Cardiac septum (tissue), 1 donor: ENCODE measurements at places on chromosomes 5 and 9. TPM values are rescaled to one million over a fixed set of nuclear protein-coding genes. Genes with fewer than 3 reads are reported as not detected.

GRCh38 chr9:126752376-126752775 lies 52.5 kb upstream of the ZBTB43 start:
- no peak for DNase-seq

GRCh38 chr5:154209591-154210081 lies 19.1 kb downstream of the GALNT10 start:
- no peak for DNase-seq

Gene TAF11L5
- not detected for total RNA-seq

- no peak for DNase-seq
Observed at GRCh38 chr9:129988607-129989361, 54.2 kb downstream of the FNBP1 start.

- no peak for DNase-seq
Observed at GRCh38 chr9:112487799-112488340, 1.2 kb downstream of the KIAA1958 start.

DNA sequence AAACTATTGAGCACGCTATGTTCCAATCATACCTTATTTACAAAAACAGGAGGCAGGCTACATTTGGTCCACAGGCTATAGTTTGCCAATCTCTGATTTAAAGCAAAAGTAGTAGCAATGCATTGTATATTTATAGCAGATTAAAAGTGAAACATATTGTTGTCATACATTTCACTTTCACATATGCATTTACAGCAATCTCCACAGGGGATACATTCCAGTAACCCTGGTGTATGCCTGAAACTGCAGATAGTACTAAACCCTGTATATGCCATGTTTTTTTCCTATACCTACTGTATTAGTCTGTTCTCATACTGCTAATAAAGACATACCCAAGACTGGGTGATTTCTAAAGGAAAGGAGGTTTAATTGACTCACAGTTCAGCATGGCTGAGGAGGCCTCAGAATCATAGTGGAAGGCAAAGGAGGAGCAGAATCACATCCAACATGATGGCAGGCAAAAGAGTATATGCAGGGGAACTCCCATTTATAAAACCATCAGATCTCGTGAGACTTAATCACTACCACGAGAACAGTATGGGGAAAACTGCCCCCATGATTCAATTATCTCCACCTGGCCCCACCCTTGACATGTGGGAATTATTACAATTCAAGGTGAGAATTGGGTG lies 5.9 kb upstream of the CSF1R start:
- no peak for DNase-seq

DNA sequence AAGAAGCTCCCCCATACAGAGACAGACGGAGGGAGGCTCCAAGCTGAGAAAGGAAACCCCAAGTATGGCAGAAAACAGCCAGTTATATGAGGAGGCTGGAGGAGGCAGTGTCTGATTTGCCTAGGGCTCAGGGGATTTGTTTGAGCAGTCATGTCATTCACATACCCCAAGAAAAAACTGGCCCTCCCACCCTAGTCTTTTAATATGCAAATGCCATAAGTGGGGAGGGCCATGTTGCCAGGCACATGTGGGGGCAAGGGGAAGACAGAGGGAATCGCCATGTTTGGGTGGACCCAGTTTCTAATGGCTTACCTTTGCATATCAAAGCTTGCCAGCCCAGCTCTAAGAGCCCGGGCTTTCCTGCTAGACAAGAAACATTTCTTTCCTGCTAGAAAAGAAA lies 1163.8 kb downstream of the TAF11L14 start:
- DNase-seq, result no peak

DNA sequence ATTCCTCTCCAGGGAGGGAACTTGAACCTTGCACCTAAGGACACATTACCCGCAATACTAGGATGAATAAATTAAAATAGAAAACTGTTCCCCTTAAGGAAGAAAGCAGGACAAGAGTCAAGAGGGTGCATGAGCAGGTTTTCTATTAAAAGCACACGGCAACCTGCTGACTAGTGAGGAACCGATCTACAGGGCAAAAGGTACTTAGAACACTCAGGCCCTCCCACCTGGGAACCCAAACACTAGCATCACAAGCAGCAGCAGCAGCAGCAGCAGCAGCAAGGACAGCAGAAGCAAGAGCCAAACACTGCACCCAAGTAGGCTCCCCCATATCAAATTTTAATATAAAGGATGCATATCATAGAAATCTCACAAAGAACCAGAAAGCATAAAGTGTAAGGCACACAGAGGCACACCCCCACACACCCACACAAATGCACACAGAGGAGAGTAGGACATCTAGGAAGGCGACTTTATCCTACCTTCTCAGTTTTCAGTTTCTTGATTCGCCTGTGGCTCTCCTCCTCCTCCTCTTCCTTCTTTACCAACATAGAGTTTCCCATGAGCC lies 2.8 kb downstream of the ZNF608 start:
- no peak for DNase-seq

DNA sequence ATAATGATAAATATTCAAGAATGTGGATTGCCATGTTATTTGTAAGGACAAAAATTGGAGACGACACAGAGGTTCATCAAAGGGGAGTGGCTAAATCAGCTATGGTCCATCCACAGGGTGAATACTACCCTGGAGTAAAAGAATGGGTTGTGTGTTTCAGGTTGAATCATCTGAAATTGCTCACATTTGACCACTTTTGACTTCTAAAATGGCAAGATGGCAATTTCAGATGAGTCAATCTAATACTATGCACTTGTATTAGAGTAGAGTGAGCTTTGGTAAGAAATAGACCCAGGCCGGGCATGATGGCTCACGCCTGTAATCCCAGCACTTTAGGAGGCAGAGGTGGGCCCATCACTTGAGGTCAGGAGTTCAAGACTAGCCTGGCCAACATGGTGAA lies 131.8 kb downstream of the GAPVD1 start:
- DNase-seq, result no peak

GRCh38 chr9:124020520-124021384 lies 9.2 kb downstream of the LHX2 start:
- DNase-seq, result no peak

DNA sequence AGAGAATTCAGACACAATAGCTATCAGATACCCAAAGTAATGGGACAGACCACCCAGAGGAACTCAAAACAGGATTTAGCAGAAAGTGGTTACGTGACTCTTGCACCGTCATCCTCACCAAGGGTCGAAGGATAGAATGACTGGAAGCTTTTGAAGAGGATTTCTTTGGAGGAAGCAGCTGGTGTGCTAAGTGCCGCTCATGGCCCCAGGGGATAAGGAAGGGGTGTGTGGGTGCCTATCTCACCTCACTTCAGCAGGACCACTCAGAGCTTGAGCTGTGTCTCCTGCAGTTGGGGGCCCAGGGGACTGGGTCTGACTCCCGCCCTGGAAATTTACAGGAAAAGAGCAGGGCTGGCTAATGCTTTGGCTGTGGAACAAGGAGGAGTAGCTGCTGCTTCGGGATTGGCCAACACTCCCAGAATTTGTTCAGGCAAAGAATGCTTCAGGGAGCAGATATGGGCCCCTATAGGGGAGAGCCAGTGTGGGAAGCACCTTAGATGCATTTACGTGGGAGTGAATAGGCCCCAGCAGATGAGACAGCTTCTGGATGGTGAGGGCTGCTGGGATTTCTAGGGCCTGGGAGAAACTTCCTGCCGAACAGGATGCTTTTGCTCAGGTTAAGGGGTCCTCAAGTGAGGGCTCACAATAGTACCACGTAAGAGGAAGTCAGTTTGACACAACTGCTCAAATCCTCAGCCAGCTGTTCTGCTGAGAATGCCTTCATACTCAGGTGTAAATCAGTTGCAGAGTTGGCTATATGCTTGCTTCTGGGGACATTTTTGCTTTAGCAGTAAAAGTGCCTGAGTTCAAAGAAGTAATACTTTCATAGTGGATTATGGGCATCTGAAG lies 29.1 kb upstream of the TOMM5 start:
- DNase-seq, result no peak

- DNase-seq, result no peak
Observed at GRCh38 chr9:35868933-35869332, 1.3 kb downstream of the OR13J1 start.

DNA sequence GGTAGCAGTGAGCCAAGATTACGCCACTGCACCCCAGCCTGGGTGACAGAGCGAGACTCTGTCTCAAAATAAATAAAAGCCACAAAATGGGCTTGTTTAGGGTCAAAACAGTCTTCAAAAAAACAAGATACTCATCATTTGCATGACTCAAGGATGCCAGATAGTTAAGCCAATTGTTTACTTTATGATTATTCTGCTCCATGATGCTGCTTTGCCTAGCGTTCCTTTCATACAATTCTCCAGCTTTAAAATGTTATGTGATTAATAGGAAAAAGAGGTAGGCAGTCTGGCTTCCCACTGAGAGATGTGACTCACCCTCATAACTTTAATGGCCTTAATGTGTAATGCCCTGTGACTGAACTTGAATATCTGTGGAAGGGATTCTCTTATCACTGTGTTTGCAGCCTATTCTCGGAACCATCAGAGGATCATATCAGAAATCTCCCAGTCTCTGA lies 364.6 kb upstream of the TRPC7 start:
- DNase-seq, result no peak

GRCh38 chr9:136725612-136726011 lies 13.2 kb downstream of the DIPK1B start:
- no peak for DNase-seq

- DNase-seq, result no peak
Observed at GRCh38 chr5:56498759-56499395, 265.7 kb upstream of the ANKRD55 start.

Gene GAPT
- 0.27 TPM for total RNA-seq

GRCh38 chr5:176734756-176735342 lies 75.5 kb upstream of the UNC5A start:
- no peak for DNase-seq

- no peak for DNase-seq
Observed at GRCh38 chr9:133968428-133968827, 23.7 kb downstream of the VAV2 start.

- DNase-seq, result no peak
Observed at GRCh38 chr5:167797933-167798332, 493.5 kb upstream of the WWC1 start.

DNA sequence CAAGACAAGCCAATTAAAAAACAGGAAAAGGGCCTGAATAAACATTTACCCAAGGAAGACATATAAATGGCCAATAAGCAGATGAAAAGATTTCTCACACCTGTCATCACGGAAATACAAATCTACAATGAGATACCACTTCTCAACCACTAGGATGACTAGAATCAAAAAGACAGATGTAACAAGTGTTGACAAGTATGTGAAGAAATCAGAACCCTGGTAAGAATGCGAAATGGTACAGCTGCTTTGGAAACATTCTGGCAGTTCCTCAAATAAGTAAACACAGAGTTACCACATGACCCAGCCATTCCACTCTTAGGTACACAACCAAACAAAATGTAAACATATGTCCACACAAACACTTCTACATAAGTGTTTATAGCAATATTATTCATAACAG lies 32.5 kb downstream of the LEAP2 start:
- no peak for DNase-seq

- DNase-seq, result no peak
Observed at GRCh38 chr5:129438322-129438721, 21.8 kb upstream of the ADAMTS19 start.

- DNase-seq, result no peak
Observed at GRCh38 chr9:92512622-92513021, 23.2 kb downstream of the ECM2 start.

GRCh38 chr9:93976081-93976480 lies 20.9 kb upstream of the BARX1 start:
- no peak for DNase-seq

GRCh38 chr5:116378007-116378776 lies 196.4 kb downstream of the SEMA6A start:
- no peak for DNase-seq

Gene GADD45G
- total RNA-seq, result 29.6 TPM

Gene OLFML2A
- total RNA-seq, result 46.4 TPM

Gene HACD4
- 0.65 TPM for total RNA-seq

Gene CCL27
- total RNA-seq, result not detected

DNA sequence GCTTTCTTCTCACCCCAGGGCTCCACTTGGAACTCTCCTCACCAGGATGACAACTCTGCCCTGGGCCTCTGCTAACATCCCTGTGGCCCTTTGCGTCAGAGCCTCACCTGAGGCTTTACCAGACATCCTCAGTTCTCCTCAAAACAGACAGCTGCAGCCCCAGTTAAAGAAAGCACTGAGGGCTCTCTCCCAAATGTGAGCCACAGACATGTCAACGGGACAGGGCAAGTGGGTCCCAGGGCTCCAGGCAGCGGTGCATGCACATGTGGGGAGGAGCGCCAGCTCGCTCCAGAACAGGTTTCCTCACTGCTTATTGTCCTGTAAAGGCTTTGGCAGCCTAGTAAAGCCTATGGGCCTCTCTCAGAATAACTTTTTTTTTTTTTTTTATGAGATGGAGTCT lies 37.3 kb downstream of the IPPK start:
- no peak for DNase-seq

DNA sequence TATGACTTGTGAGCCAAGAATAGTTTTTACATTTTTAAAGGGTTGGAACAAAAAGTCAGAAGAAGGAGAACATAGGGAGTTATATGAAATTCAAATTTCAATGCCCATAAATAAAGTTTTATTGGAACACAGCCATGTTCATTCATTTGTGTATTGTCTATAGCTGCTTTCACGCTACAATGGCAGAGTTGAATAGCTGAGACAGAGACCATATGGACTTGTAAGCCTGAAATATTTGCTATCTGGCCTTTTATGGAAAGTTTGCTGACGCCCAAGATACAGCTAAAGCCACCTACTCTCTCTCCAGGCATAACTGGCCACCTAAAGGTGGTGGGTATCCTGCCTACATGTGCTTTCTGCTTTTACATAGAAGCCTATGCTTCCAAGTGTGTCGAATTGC lies 10.9 kb downstream of the DAB2IP start:
- DNase-seq, result no peak

Gene DOCK8
- total RNA-seq, result 2.4 TPM
